ENCODE measurements at places on chromosomes 1 and 21.

DNA sequence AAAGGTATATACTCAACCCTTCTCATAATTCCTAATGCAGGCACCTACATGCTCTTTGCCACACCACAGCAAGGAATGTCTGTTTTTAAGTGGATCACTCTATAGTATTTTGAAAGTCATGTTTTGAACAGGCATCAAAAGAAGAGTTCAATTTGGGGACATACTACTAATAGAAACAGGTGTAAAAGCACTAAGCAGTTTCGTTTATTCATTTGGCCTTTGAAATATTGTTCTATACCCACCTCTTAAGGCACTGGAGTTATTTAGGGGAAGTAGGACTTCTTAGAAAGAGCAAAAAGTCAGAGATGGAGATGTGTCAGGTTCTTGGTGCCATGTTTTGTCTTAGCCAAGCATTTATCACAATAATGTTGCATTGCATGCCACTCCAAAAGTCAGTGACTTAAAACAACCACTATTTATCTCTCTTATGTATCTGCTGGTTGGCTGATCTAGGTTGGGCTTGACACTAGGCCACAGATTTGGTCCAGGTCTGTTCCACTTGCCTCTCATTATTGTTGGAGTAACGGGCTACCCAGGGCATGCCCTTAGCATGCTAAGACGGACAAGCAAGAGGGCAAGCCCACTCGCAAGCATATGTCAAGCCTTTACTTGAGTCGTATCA is 107.5 kb downstream of the RGL1 start:
- no peak for DNase-seq

DNA sequence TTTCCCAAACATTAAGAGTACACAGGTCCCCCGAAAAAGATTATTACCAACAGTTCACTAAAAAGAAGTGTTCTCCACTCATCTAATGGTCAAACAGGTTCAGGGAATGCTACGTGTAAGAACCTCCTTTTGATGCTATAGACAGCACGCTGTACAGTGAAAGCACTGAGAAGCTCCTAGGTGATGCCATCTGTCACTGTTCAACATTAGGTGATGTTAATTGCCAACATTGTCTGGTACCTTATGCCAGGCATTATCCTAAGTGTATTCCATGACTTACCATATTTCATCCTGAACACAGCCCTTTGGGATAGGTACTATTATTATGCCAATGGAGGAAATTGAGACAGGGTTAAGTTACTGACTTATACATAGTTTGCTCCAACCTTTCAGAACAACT is 82.1 kb downstream of the DAB1 start:
- no peak for DNase-seq

GRCh38 chr21:38798481-38798882 is 7.2 kb upstream of the ETS2 start:
- no peak for DNase-seq

DNA sequence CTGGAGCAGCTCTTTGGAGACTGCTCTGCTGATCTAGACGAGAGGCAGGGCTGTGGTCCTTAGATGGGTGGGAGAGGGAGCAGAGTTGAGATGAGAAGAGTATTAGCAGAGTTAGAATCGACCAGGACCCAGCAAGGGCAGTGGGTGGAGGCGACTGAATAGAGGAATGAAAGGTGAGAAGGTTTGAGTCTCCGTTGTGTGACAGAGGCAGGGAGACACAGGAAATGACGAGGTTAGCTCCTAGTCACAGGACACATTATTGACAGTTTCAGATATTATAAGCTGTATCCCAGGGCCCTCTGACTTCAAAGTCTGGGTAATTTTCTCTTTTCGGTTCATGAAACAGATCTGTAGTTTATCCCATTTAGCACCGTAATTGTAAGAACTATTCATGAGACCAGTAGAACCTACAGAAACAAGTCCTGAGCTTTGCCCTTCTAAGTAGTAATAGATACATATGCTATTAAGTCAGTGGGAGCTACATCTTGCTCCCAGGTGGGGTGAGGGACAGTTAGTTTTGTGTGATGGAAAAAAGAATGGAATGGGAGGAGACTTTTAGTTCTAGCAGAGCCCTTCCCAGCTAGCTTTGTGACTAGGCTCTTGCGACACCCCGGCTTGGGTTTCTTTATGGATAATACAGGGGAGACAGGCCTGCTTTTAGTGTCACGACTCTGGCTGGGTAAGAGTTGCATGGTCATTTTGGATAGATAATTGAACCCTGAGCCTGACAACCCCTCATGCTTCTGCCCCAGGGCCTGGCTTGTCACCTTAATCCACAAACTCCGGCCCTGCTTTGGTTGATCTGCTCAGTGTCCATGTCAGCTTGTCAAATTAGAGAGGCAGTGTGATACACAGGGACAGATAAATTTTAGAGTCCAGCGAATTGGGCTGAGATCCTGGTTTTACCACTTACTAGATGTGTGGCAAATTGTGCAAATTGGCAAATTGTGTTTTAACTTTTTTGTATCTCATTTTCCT is 70.2 kb downstream of the UCK2 start:
- no peak for DNase-seq

GRCh38 chr21:32757804-32758203 is 13.8 kb downstream of the PAXBP1 start:
- DNase-seq = no peak

DNA sequence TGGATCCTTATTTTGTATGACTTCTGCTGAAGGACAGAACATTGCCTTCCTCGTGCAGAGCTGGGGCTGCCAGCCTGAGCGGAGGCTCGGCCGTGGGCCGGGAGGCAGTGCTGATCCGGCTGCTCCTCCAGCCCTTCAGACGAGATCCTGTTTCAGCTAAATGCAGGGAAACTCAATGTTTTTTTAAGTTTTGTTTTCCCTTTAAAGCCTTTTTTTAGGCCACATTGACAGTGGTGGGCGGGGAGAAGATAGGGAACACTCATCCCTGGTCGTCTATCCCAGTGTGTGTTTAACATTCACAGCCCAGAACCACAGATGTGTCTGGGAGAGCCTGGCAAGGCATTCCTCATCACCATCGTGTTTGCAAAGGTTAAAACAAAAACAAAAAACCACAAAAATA is 27.5 kb upstream of the KDM4A start:
- DNase-seq = no peak

GRCh38 chr1:171245458-171246064 is 2.7 kb upstream of the FMO1 start:
- no peak for DNase-seq

DNA sequence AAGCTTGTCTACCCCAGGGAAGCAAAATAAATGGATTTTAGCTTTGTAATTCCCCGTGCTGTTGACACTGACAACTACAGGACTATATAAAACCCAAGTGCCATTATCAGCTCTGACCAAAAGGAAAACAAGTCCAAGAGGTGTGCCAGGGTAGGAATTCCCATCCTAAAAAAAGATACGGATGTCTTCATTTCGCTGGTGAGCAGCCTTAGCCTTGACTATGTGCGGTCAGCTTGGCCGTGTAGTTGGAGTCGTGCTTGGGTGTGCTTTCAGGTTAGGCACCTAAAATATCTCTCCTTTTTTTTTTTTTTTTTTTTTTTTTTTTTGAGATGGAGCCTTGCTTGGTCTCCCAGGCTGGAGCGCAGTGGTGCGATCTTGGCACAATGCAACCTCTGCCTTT is 28.9 kb upstream of the ACTN2 start:
- no peak for DNase-seq

- DNase-seq = no peak
Measured at GRCh38 chr1:56472860-56473259, 106.5 kb downstream of the PLPP3 start.

DNA sequence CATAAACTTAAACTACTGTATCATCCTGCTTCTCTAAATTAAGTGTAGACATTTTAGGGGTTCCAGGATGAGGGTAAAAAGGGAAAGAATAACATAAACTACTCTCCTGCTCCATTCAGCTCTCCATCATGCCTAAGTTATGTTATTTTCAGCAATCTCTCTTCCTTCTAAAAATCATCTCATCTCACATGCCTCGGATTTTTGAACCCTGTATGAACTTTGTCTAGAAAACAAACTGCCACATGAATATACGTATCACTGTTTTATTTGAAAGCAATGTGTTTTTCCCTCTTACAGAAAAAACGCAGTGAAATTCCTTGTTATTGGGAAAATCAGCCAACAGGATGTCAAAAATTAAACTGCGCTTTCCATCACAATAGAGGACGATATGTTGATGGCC is 32.6 kb downstream of the ZBED6 start:
- DNase-seq = no peak

- no peak for DNase-seq
Measured at GRCh38 chr1:211336161-211336560, 9.5 kb downstream of the TRAF5 start.

GRCh38 chr1:25487628-25488027 is 55.8 kb upstream of the LDLRAP1 start:
- no peak for DNase-seq

DNA sequence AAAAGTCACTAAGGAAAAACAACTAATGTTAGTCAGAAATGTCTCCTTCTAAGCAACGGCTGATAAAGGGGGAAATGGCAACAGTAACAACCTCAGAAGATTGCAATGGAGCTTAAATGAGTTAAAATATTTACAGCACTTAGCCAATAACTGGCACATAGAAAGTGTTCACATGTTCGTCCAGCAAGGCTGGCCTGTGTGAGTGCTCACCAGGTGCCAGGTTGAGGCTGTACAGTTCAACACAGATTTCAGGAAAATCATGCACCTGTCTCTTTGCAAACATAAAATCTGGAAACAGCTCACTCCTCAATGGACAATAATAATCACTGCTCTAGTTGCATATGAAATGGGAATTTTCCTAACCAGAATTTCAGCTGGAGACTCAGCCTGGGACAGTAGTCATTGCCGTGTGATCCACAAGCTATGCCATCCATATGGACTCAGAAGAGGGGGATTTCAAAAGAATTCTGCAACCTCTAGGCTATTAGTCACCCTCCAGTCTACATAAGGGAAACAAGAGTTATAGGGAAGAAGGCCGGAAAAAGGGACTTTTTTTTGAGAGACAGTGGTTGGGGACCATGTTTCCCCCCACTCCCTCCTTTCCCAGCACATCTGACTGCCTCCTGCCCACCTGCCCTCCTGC is 68.6 kb downstream of the SYDE2 start:
- peak; percentile 21 for DNase-seq

DNA sequence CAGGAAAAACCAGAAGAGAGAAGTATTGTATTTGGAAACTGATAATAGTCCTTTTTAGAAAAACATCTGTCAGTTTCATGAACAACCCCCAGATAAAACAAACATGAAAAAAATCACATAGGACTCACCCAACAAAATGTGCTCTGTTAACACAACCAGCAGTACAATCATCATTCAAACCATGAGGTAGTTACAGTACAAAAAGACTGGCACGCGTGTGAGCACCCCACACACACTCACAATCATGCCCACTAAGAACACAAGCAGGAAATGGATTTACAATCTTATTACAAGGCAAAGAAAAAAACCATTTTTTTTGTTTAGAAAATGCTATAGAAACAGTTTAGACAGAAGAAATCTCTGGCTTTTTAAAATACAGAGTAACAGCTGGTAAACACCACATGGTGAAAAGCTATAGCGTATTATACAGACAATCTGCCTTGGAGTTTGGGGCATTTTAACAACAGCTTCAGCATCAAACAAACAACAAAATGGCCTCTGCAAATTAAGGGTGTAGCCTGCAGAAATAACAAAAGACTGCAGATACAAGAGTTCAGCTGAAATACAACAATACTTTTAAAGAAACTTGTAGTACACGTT is 180.0 kb downstream of the CDC7 start:
- DNase-seq = no peak

DNA sequence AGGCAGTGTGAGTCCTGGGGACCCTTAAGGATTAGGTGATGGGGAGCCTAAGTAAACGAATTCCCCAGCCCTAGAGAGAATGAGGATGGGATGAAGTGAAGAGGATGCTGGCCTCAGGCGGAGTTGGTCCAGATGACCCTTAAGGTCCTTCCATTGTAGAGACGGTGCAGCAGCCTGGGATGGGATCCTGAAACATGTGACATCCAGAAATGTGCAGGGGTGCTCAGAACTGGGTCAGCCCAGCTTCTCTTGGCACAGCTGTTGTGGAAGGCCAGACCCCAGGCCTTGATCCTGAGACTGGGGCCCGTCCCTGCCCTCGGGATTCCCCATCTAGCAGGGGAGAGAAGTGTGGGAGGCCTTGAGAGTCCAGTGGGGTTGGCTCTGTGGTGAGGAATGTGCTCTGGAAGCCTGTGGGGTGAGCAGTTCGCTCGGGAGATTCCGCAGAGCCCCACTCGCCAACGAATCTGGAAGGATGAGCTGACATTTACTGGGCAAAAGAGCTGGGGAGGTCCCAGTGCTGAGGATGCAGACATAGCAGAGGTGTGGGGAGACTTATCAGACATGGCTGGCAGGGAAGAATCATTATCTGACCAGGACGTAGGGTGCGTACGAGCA is 28.1 kb downstream of the A3GALT2 start:
- DNase-seq = no peak

DNA sequence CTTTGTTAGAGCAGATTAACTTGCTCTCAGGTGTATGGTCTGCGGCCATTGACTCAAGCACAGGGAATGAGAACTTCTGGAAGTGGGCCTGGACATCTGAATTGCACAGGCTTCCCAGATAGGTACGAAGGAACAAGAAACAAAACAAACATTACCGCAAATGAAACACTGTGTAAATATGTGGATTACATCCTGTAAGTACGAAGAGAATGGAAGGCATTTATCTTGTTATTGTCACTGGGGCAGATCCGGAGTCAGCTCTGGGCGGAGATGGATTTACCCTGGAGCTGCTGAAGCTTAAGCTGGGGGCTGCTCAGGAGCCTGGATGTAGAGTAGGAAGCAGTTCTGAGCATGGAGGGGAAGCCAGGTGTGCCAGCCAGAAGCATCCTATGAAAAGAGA is 6.8 kb downstream of the HES2 start:
- peak; percentile 37 for DNase-seq

DNA sequence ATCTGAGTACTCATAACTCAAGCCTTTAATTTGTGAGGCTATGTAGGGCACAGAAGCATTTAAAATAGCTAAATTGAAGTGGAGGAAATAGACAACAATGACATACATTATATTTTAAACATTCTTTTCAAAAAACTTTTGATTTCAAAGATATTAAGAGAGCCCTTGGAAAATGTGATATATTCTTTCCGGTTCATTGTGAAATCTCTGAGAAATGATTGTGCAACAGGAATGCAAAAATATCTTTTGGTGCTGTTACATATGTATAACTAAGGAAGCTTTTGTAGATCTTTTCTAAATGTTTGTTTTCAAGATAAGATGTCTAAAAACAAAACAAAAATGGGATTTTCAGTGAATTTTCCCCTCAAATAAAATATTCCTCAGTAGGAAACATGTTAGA is 185.2 kb downstream of the LEPR start:
- DNase-seq = no peak

DNA sequence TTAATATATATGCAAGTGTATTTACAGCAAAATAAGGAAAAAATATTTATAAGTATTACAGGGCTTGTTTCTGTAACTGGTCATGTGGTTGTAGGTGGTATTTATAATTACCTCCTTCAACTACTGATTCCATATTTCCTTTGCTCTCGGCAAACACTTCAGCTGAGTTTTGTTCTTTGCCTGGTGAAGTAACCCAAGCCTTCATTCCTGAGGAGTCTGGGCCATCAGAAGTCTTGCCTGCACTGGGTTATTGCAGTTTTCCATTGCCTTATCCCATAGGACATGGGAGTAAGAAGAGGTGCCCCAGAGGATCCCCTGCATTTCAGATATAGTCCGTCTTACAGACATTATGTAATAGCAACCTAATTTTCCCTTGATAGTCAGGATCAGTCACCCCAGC is 23.8 kb downstream of the MARK1 start:
- DNase-seq = no peak
